Memory B cell (primary cell): ENCODE measurements at places on chromosomes 5 and 9.

- peaks cover 3% of the 10 kb centered on the region for H3K4me1 ChIP-seq
- H3K36me3 ChIP-seq = no peaks in the 10 kb centered on the region
- no peak overlapping the region for H3K4me3 ChIP-seq
- DNase-seq = no peak
- peaks cover 8% of the 10 kb centered on the region for H3K27me3 ChIP-seq
- H3K27ac ChIP-seq = no peak overlapping the region
Measured at GRCh38 chr5:114789773-114790402, 379.8 kb downstream of the TRIM36 start.

GRCh38 chr9:77710316-77710715 is 62.2 kb upstream of the GNA14 start:
- H3K27me3 ChIP-seq = peaks cover 5% of the 10 kb centered on the region
- DNase-seq = no peak
- H3K36me3 ChIP-seq = peaks cover 2% of the 10 kb centered on the region
- H3K4me1 ChIP-seq = peaks cover 10% of the 10 kb centered on the region
- H3K4me3 ChIP-seq = no peak overlapping the region
- H3K27ac ChIP-seq = no peak overlapping the region

DNA sequence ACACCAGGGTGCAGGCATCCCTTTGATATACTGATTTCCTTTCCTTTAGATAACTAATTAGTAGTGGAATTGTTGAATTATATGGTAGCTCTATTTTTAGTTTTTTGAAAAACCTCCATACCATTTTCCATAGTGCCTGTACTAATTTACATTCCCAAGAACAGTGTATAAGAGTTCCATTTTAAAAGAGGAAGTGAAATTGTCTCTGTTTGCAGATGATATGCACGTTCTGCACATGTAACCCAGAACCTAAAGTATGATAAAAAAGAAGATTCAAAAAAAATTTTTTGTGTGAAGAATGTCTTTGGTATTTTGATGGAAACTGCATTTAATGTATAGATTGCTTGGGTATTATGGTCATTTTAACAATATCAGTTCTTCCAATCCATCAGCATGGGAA is 424.0 kb upstream of the CCNH start:
- H3K27ac ChIP-seq = no peak overlapping the region
- H3K27me3 ChIP-seq = no peaks in the 10 kb centered on the region
- H3K36me3 ChIP-seq = no peaks in the 10 kb centered on the region
- H3K4me1 ChIP-seq = no peaks in the 10 kb centered on the region

- H3K4me1 ChIP-seq = no peaks in the 10 kb centered on the region
- no peaks in the 10 kb centered on the region for H3K36me3 ChIP-seq
- H3K4me3 ChIP-seq = no peak overlapping the region
- no peak overlapping the region for H3K27ac ChIP-seq
Measured at GRCh38 chr5:7686794-7687193, 164.1 kb downstream of the CFAP90 start.

- peaks cover 18% of the 10 kb centered on the region for H3K4me1 ChIP-seq
- peaks cover 4% of the 10 kb centered on the region for H3K36me3 ChIP-seq
- no peak overlapping the region for H3K27ac ChIP-seq
- DNase-seq = no peak
- H3K4me3 ChIP-seq = no peak overlapping the region
Measured at GRCh38 chr5:178123094-178123965, 7.5 kb upstream of the RMND5B start.

DNA sequence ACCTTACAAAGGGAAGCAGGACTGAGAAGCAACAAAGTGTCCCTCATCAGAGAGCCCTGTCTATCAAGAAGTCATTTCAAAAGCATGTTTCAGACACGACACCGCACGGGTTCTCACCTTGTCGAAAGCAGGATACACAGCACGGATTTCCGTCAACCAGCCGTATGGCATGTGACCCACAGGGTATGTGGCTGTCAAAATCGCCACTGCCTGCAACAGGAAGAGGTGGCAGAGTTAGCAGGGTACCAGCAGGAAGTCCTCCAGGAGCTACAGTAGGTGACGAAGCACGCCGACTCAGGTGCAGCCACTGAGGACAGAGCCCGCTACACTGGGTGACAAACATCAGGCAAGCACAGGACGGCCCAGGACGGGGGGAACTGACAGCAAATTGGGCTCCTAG is 81.2 kb downstream of the OTULIN start:
- peak overlapping the region; percentile 35 for H3K27ac ChIP-seq
- H3K4me1 ChIP-seq = peaks cover 16% of the 10 kb centered on the region
- H3K36me3 ChIP-seq = peaks cover 21% of the 10 kb centered on the region
- peak overlapping the region; percentile 71 for H3K4me3 ChIP-seq
- DNase-seq = no peak

- DNase-seq = no peak
- H3K4me3 ChIP-seq = no peak overlapping the region
- peaks cover 8% of the 10 kb centered on the region for H3K27me3 ChIP-seq
- H3K27ac ChIP-seq = no peak overlapping the region
Measured at GRCh38 chr5:31798168-31798567, 159.2 kb downstream of the PDZD2 start.

GRCh38 chr5:66477596-66477995 is 118.6 kb upstream of the MAST4 start:
- H3K4me1 ChIP-seq = peaks cover 7% of the 10 kb centered on the region
- no peak for DNase-seq
- H3K4me3 ChIP-seq = no peak overlapping the region

DNA sequence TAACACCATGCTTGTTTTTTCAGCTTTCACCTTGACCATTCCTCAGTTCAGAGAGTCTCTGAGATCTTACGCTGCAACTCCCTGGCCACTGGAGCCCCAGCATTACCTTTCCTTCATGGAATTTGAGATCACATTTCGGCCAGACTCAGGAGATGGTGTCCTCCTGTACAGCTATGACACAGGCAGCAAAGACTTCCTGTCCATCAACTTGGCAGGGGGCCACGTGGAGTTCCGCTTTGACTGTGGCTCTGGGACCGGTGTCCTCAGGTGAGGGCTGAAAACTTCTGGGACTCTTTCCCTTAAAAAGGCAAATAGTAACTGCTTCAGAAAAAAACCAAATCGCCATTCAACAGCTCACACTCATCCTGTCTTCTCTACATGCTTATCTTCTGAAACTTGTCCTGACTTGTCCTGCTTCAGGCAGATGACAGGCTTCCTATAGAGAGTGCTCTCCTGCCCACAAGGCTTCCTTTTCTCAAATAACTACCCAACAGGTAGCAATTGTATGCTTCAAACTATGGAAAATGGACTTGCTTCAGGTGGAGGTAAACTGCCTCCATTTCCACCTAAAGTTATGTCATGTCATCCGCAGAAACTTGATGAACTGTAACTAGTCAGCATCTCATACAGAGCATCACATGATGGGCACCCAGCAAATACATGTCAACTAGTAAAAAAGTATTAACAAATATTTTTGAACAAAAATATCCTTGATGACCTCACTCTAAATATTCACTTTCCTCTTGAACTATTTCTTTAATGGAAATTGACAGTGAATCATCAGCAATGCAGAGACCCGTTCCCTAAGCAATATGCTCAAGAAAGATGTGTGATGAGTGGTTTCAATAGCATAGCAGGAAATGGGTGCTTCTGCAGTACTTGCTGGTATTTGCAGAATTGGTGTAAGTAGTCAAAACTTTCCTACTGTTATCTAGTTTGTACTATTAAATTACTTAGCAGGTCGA is 129.2 kb downstream of the LIFR start:
- DNase-seq = no peak
- no peaks in the 10 kb centered on the region for H3K4me1 ChIP-seq
- no peak overlapping the region for H3K4me3 ChIP-seq
- H3K36me3 ChIP-seq = no peaks in the 10 kb centered on the region
- H3K27ac ChIP-seq = no peak overlapping the region
- H3K27me3 ChIP-seq = peaks cover 6% of the 10 kb centered on the region

GRCh38 chr5:131965826-131966415 is 20.5 kb upstream of the MEIKIN start:
- H3K4me1 ChIP-seq = no peaks in the 10 kb centered on the region
- no peak overlapping the region for H3K27ac ChIP-seq
- peaks cover 5% of the 10 kb centered on the region for H3K27me3 ChIP-seq
- no peak overlapping the region for H3K4me3 ChIP-seq

GRCh38 chr9:32703635-32704034 is 68.2 kb upstream of the TAF1L start:
- H3K4me3 ChIP-seq = no peak overlapping the region
- H3K27me3 ChIP-seq = peaks cover 15% of the 10 kb centered on the region
- H3K27ac ChIP-seq = no peak overlapping the region
- no peak for DNase-seq

DNA sequence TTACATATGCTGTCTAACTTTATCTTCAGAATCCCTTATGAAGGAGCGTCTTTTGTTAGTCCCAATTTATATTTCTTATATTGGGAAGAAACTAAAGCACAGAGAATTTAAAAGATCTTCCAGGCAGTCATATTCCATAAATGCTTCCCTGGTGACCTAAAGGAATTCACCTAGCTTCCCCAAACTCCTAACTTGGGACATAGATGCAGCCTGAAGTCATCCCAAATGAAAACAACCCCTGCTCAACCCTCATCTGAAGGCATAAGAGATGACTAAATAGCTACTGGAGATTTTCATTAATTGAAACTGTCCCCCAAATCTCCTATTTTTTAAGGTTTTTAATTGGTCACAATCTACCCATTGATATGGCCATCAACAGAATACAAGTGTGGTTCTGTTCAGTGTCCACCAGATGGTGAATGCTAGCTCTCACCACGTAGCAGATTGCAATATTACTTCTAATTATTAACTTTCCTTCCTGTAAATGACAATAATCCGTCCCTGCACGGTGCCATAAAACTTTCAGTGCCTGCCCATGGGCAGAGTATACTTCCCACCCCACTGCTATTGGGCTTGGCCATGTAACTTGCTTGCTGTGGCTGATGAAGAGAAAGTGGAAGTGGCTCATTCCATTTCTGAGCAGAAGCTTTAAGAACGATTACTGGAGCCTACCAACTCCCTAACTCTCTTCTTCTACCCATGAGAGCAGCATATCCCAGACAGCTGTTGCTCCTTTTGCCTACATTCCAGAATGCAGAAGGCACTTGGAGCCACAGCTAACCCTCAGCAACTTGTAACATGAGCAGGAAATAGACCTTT is 18.7 kb downstream of the PRUNE2 start:
- peaks cover 9% of the 10 kb centered on the region for H3K4me1 ChIP-seq
- no peaks in the 10 kb centered on the region for H3K27me3 ChIP-seq
- no peak overlapping the region for H3K4me3 ChIP-seq
- DNase-seq = no peak
- H3K36me3 ChIP-seq = no peaks in the 10 kb centered on the region

DNA sequence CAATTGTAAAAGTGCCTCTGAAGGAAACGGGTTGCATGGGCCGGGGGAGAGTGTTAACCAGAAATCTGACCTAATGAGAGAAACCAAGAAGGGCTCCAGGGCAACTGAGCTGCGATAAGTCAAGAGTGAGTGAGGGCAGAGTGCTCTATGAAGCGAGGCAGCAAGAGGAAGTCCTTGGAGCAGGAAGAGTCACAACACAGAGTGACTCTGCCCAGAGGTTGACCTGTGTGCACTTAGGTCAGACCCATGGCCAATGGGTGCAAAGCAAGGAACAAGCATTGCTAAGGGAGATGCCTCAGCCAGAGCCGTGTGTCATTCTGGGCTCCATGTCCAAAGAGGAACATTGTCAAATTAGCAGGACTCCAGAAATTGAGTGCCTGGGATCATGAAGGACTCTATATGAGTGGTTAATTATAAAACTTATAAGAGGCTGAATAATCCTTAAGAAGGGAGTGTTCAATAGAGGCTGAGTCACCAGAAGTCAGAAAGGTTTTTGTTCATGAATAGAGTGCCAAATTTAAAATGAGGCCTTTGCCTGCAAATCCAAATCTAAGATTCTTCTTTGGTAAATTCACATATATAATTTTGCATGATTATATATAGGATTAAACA is 438.5 kb downstream of the MED10 start:
- H3K27ac ChIP-seq = no peak overlapping the region
- peaks cover 5% of the 10 kb centered on the region for H3K27me3 ChIP-seq
- H3K4me3 ChIP-seq = no peak overlapping the region
- no peaks in the 10 kb centered on the region for H3K4me1 ChIP-seq

- no peak overlapping the region for H3K4me3 ChIP-seq
- no peak for DNase-seq
- no peak overlapping the region for H3K27ac ChIP-seq
Measured at GRCh38 chr9:134968011-134968822, 50.5 kb upstream of the FCN1 start.

- no peak for DNase-seq
- H3K4me1 ChIP-seq = peaks cover 8% of the 10 kb centered on the region
- H3K27ac ChIP-seq = peak overlapping the region; percentile 53
Measured at GRCh38 chr9:83473488-83473971, 64.7 kb downstream of the FRMD3 start.

GRCh38 chr5:176513788-176514187 is 23.4 kb downstream of the RNF44 start:
- no peaks in the 10 kb centered on the region for H3K27me3 ChIP-seq
- H3K36me3 ChIP-seq = no peaks in the 10 kb centered on the region
- peaks cover 14% of the 10 kb centered on the region for H3K4me1 ChIP-seq
- DNase-seq = no peak

DNA sequence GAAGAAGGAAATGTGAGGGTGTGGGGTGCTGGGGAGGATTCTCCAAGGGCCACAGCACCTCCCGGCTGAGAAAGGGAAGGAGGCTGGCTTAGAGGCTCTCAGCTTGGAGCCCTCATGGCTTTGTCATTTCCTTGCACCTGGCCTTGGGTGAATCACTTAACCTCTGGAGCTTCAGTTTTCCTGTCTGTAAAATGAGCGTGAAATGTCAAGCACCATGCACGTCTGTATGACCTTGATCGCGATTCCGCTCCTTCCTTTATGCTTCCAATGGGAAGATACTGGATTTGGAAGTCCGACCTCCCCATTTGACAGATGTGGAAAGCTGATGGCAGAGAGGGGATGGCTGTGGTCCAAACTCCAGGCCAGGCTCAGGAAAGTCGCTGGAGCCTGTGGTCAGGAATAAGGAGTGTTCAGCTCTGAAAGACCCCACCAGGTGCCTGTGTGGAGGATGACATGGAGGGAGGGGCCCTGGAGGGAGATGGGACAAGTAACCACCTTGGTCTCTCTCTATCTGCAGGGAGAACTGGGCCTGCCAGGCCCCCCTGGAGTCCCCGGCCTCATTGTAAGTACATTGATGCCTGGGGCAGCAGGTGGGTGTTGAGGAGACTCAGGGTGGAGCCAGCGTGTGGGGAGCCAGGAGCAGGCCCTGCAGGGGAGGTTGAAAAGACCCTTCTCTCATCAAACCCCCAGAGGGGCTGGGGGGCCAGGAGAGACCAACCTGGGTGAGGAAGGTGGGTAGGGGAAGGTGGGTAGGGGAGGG is 66.5 kb downstream of the COL27A1 start:
- no peak overlapping the region for H3K4me3 ChIP-seq
- no peaks in the 10 kb centered on the region for H3K4me1 ChIP-seq
- peaks cover 5% of the 10 kb centered on the region for H3K27me3 ChIP-seq

DNA sequence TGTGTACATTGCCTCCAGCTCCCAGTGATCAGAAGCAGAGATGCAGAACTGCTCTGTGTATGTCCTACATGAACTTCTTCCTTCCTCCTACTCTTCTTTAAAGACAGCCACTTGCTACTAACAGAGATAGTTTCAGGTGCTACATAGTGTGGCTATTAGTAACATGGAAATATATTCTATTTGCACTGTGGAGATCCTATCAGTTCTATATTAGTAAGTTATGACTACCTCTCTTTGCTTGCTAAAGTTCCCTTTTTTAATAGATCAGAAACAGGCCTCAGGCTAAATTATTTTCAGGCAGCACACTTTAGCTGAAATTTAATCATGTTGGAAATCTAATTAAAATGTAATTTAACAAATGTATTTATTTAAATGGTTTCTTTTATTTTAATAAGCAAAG is 64.4 kb upstream of the TNFSF8 start:
- H3K27me3 ChIP-seq = peaks cover 9% of the 10 kb centered on the region
- H3K4me1 ChIP-seq = peaks cover 3% of the 10 kb centered on the region
- no peaks in the 10 kb centered on the region for H3K36me3 ChIP-seq
- H3K4me3 ChIP-seq = no peak overlapping the region
- DNase-seq = no peak
- no peak overlapping the region for H3K27ac ChIP-seq
